ENCODE measurements at places on chromosomes 4 and X.

GRCh38 chrX:140766024-140766611 lies 56.6 kb downstream of the LINC00632 start:
- no peak for DNase-seq

DNA sequence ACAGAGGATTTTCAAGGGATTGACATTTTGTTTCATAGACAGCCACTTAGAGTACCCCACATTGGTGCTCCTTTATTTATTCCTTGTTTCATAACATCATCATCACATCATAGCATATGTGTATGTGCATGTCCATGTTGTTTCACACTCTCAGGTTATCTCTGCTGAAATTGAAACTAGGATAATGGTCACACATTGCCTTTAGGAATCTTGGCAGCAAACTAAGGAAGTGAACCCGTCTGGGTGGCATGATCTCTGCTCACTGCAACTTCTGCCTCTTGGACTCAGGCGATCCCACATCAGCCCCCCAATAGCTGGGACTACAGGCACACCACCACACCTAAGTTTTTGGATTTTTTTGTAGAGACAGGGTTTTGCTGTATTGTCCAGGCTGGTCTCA lies 234.2 kb upstream of the ANKRD50 start:
- DNase-seq: no peak

GRCh38 chr4:26212528-26212927 lies 108.3 kb upstream of the RBPJ start:
- DNase-seq: no peak

GRCh38 chr4:168451744-168452390 lies 28.4 kb downstream of the DDX60L start:
- DNase-seq: no peak

DNA sequence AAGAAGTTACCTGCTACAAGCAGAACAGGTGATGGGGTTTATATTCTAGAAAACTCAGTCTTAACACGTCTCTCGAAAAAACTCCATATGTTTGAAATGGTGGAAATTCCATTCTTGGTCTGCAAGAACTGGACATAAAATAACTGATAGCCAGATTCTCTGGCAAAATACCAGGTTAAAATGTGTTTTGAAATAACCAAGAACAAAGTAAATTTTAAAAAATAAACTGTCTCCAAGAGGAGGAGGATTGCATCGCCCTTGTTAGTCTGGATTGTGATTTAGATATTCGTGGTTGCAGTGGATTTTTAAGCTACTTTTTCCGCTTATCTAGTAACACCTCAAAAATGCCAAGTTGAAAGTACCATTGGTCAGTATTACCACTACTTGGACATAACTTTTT lies 40.8 kb downstream of the CENPU start:
- no peak for DNase-seq

- DNase-seq: no peak
These were observed 222.4 kb downstream of the CCSER1 start for GRCh38 chr4:90349636-90350035.

DNA sequence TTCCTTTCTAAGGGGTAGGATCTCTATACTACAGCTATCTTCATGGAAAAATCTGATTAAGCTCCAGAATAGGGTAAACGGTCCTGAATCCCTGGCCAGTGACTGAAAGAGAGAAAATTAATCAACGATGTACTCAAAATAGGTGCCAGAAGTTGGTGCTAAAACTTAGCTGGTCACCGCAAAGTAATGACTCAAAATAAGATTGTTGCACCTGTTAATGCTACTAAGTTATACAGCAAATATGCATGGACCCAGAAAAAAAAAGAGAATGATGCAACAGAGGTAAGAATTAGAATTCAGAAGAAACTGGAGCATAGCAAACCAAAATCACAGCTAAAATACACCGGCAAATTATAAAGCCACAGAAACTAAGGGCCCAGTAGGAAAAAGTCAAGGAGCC lies 239.7 kb upstream of the FAM241A start:
- DNase-seq: no peak

GRCh38 chr4:5964030-5964429 lies 54.2 kb downstream of the C4orf50 start:
- DNase-seq: no peak

Measured in cortex of kidney (tissue), 1 donor.